ENCODE measurements at places on chromosomes 3 and 15. TPM values are rescaled to one million over a fixed set of nuclear protein-coding genes. Genes with fewer than 3 reads are reported as not detected.

DNA sequence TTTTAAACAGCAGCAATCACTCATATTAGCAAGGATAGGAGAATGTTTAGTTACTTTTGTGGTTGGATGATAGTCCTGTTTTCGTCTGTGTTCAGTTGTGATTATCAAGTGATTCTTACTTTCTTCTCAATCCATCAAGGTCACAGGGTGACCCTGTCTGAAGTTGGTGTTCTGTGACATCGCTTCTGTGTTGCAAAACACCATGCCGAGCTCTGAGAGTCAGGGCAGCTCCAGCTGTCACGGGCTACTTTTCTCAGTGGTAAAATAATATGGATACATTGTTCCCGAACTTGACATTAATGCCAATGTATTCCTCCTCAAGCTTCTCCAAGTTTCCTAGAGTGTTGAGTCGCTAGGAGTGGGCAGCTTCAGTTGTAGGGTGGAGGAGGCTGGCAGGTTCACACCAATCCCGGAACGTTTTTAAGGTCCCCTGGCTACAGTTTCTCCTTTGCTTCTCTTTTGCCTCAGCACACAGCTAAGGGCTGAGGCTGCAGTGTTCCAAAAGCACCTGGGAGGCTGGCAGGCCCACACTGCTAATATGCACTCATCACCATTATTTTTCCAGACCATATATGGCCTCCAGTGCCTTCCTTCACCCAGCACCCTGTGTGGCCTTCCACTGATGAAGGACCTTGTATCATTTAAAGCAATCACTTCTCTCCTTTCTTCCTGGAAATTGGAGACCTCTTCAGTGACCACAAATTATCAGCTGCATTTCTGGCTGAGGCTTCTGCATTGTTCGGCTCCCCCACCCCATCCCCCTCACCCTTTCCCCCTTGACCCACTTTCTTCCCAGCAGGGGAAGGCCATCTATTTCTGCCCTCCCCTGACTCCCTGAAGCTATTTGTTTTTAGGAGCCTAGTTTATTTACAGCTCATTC is 25.8 kb downstream of the COLQ start:
- no peak for DNase-seq

GRCh38 chr3:30527720-30528119 is 78.7 kb upstream of the TGFBR2 start:
- DNase-seq: no peak

DNA sequence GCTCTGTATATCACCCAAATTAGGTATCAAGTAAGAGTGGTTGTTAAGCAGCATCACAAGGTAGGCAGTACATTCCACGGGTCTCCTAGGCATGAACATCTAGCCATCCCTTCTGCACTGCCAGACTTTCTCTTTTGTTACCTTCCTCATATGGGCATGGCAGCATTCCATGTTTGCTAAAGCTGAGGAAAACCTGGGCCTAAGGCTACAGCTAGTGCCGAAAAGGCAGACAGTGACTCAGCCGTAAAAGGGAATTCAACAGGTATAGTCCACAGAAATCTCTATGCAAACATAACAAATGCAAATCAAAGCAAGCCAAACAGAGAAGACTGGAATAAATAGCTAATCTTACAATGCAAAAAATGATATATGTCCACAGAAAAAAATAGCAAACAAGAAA is 645.4 kb downstream of the ZBBX start:
- no peak for DNase-seq

Gene ZNF662
- total RNA-seq: 1.7 TPM

Gene PLXND1
- total RNA-seq: 3.5 TPM

DNA sequence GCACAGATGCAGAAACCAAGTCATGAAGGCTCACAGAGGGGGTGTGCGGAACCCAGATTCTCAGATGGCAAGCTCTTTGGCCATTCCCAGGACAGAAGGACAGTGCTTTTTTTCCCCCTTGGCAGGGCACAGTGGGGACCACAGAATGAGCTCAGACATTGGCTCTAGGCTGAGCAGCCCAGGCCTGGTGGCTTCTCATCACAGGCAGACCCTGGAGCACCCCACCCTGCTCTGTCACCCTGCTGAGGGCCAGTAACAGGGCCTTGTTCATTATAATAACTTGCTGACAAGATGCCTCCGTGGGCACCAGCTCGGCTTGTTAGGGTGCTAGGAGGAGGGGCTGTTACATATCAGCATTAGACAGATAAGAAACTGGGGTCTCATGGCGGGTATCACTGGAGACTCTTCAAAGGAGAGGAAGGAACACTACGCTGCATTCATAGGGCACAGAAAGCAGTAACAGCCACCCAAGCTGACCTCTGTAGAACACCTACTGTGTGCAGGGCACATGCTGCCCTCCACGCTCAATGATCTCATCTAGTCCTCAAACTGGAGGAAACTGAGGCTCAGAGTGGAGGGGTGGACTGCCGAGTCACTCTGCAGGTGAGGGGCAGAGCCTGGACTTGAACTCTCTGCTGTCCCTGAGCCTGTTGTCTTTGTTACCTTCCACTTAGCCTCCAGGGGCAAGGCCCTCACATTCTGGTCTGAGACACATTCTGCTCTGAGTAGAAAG is 69.9 kb upstream of the SEC13 start:
- no peak for DNase-seq

- DNase-seq: no peak
Observed at GRCh38 chr3:155032918-155033317, 47.2 kb upstream of the MME start.

Gene CYFIP1
- 19.2 TPM for total RNA-seq

DNA sequence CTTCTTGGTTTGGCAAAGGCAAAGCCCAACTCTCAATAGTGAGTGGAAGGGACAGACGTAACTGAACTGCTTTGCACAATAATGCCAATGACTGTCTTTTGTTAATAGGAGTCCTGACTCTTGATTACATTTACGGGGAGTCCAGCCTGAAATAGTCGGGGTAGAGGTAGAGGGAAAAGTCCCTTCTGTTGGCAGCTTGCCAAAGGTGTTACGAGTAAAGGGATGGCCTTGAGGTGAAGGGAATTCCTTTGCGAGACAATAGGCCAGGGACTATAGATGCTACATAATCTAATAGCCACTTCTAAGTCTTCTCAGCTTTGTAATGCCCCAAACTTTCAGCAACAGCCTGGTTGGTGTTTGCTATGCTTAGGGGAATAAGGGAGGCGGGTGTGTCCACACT is 2.2 kb upstream of the SENP2 start:
- no peak for DNase-seq

- no peak for DNase-seq
Observed at GRCh38 chr15:37101980-37102304, 1.6 kb upstream of the MEIS2 start.

DNA sequence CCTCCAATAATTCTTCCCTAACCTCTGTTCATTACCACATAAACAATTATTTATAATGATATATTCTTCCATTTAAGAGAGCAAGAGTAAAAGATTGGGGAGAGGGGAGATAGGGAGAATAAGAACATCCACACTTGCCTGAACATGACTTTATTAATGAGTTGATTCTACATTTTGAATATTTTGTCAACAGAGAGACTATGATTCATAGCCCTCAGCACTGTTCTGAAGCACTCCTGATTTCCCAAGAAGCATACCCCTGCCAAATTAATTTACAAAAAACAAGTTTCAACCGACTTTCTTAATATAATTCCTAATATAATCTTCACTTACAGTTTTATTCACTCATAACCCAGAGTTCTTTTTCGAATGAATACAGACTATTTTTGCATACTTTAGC is 828.8 kb downstream of the ROBO2 start:
- no peak for DNase-seq

GRCh38 chr3:63940389-63940757 is 28.2 kb upstream of the SCAANT1 start:
- no peak for DNase-seq

DNA sequence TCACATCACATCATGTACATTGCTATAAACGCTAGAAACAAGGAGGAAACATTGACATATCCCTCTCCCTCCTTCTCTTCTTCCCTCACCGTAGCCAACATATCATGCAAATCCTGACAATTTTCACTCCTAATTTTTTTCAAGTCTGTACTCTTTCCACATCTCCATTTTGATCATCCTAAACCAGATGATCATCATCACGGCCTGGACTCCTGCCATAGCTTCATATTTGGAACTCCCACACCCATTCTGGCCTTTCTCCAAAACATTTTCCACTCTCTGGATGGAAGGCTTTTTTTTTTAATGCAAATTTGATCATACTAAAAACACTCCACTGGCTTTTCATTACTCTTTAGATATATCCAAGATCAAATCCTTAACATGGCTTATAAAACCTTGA is 248.0 kb upstream of the CNTN3 start:
- no peak for DNase-seq

GRCh38 chr3:24182756-24183155 is 237.7 kb downstream of the NR1D2 start:
- DNase-seq: no peak

- DNase-seq: no peak
Observed at GRCh38 chr15:82568986-82569385, 28.7 kb upstream of the RPS17 start.

DNA sequence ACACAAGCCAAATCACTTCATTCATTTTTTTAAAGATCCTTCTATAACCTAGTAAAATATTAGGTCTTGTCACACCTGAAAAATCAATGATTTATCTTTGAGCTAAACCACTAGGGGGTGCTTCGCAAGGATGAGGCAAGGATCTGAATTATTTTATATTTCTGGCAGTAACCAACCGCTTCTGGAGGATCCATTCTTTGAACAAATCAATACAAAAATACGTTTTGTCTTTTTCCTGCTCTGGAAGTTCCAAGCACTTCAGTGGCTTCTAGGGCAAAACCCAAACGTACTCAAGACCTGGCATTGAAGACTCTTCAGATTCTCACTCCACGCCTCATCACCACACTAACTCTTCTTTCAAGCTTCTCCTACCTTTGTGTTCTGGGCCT is 486 bp downstream of the LSG1 start:
- DNase-seq: peak; percentile 29

Gene CHRNB4
- total RNA-seq: not detected

- no peak for DNase-seq
Observed at GRCh38 chr3:9194509-9195184, 54.8 kb downstream of the SRGAP3 start.

DNA sequence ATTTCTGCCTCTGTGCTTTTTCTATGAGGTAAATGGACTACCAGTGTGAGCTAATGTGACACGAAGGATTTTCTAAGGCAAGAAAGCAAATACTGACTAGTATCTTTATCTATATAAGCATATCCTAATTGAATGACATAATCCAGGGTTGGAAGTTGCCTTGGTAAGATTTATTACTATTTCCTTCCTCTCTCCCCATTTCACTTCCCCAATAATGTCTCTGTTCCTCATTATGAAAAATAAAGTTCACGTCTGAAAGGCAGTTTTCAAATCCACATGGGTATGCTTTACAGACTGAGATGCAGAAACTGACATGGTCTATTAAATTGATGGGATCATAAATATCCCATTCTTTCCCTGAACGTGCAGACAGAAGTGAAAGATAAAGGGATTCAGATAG is 86.0 kb downstream of the DTWD1 start:
- DNase-seq: no peak

Gene CASR
- not detected for total RNA-seq

- no peak for DNase-seq
Observed at GRCh38 chr3:182226995-182227394, 515.3 kb downstream of the SOX2 start.

Gene SLC12A6
- 29.9 TPM for total RNA-seq

Gene UQCC5
- total RNA-seq: 16.8 TPM

Gene DET1
- 1.3 TPM for total RNA-seq

DNA sequence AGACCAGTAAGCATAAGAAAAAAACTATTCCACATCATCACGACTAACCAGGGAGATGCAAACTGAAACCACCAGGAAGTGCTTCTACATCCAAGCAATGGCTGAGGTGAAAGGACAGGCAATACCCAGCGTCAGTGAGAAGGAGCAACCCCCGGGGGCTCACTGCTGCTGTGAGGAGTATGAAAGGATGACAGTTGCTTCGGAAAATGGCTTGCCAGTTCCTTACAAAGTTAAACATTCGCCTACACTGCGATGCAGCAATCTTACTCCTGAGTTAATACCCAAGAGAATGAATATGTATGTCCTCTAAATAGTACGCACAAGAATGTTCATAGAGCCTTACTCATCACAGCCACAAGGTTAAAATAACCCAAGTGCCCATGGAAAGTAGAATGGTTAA is 13.3 kb upstream of the PLXNA1 start:
- no peak for DNase-seq

Gene LSAMP
- not detected for total RNA-seq

GRCh38 chr3:17259685-17260084 is 374.9 kb downstream of the PLCL2 start:
- DNase-seq: no peak

- DNase-seq: no peak
Observed at GRCh38 chr3:172659246-172660002, 51.4 kb downstream of the NCEH1 start.

DNA sequence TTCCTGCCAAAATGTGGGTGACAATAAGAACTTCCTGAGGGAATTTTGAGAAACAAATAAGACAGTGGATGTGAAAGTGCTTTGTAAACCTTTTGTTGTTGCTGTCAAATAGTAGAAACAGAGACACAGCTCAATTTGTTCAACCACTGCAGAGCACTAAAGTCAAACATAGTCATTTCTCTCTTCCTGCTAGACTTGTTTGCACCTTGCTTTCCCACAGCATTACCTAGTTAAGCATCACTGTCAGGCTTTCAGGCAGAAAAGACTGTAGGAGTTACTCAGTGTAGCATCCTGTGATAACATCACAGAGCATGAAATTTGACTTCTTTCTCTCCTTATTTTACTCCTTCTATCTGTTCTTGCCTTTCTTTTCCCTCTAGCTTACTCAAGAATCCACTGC is 27.1 kb downstream of the SLC12A1 start:
- no peak for DNase-seq

Gene SHF
- 22.3 TPM for total RNA-seq

- no peak for DNase-seq
Observed at GRCh38 chr3:194130807-194131589, 5.0 kb upstream of the HES1 start.

Gene IGSF11
- not detected for total RNA-seq

GRCh38 chr3:72171946-72172345 is 387.0 kb upstream of the PROK2 start:
- no peak for DNase-seq

Gene SKOR1
- total RNA-seq: 0.16 TPM

DNA sequence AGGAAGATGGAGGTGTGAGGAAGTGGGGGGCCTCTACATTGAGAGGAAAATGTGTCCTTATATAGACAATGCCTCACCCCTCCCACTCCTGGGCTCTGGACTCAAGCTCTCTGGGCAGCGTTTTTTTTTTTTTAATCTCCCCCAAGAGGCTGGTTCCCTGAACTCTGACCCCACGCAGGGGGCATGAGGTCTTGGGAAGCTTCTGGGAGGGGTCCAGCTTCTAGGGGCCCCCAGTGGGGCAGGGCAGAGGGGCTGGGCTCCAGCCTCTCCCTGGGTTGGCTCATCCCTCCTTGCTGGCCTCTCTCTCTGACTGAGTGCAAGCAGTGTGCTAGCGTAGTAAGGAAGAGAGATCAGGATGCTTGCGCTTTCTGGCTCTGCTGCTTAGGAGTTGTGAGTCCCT is 101.4 kb upstream of the HACD2 start:
- DNase-seq: no peak

GRCh38 chr3:133230195-133230594 is 169.7 kb upstream of the BFSP2 start:
- DNase-seq: no peak

Data from activated naive CD4-positive, alpha-beta T cell treated with anti-CD3 and anti-CD28 coated beads, Interleukin-2, amount 50 U/mL, for 72 hours (primary cell).